ENCODE measurements at places on chromosomes 16 and 17. TPM values are rescaled to one million over a fixed set of nuclear protein-coding genes. Genes with fewer than 3 reads are reported as not detected.

TBC1D3L gene
- 11.0 TPM for total RNA-seq

KRT39 gene
- not detected for total RNA-seq

GRCh38 chr17:36544044-36544306, 744 bp upstream of the GGNBP2 start:
- H3K4me3 ChIP-seq: peak overlapping the region; percentile 97
- no peaks in the 10 kb centered on the region for H3K27me3 ChIP-seq
- H3K27ac ChIP-seq: peak overlapping the region; percentile 99
- no peaks in the 10 kb centered on the region for H3K36me3 ChIP-seq
- H3K4me1 ChIP-seq: peaks cover 29% of the 10 kb centered on the region

- H3K36me3 ChIP-seq: no peaks in the 10 kb centered on the region
- H3K4me1 ChIP-seq: no peaks in the 10 kb centered on the region
- H3K27ac ChIP-seq: no peak overlapping the region
- no peak for DNase-seq
These were observed 36.0 kb upstream of the CCL1 start for GRCh38 chr17:34398990-34399389.

All from pancreas (tissue), 10 donors.